ENCODE measurements at places on chromosomes 1 and 21. TPM values are rescaled to one million over a fixed set of nuclear protein-coding genes. Genes with fewer than 3 reads are reported as not detected.
A peak's percentile ranks its signal among the peaks of the same experiment; 100 is the strongest.

DNA sequence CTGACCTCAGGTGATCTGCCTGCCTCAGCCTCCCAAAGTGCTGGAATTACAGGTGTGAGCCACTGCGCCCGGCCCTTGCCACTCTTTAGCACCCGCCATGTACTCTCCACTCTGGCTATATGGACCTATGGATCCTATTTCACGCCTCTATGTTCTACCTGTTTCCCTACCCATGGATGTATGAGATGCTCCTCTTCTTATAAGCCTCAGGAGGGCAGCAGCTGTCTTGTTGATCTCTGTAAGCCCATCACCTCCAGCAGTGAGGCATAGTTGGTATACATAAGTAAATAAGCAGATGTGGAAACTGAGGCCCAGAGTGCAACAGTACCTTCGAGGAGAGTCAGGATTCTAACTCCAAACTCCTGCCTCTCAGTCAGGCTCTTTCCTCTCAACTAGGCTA, 24.7 kb upstream of the ARTN start:
- H3K36me3 ChIP-seq = peaks cover 16% of the 10 kb centered on the region
- peaks cover 18% of the 10 kb centered on the region for H3K4me1 ChIP-seq
- no peak overlapping the region for H3K4me3 ChIP-seq
- DNase-seq = peak; percentile 13
- H3K27me3 ChIP-seq = no peaks in the 10 kb centered on the region
- no peak overlapping the region for H3K27ac ChIP-seq

DNA sequence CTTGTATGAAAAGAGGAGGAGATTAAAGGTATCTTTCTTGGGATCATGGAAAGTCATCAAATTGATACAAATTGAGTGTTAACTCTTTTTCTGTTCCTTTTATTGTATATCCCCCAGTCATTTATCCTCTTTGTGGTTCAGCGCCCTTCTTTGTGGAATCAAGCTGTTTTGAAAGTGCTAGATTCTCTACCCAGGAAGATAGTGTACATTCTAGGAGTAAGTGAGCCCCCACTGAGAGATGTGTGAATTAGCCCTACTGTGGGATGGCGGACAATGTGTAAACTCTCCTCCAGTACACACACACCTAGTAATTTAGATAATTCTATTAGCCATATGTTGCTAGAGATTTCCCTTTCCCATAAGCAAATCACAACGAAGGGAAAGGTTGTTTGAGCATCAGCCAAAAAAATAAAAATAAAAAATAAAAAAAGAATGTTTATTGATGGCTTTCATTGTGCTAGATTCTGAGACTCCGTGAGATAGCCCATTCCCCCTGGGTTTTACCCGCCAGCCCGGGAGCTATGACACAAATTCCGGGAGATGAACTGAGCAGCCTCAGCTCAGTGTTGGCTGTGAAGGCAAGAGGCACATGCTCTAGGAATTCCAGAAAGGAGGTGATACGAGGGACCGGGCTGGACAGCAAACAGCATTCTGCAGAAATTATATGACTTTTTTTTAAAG, 378.4 kb upstream of the RUNX1 start:
- H3K27me3 ChIP-seq = peaks cover 40% of the 10 kb centered on the region
- H3K4me1 ChIP-seq = peaks cover 6% of the 10 kb centered on the region
- peak; percentile 76 for DNase-seq

- no peaks in the 10 kb centered on the region for H3K36me3 ChIP-seq
- no peak for DNase-seq
- peaks cover 36% of the 10 kb centered on the region for H3K4me1 ChIP-seq
- H3K4me3 ChIP-seq = no peak overlapping the region
- peak overlapping the region; percentile 99 for H3K27ac ChIP-seq
- no peaks in the 10 kb centered on the region for H3K27me3 ChIP-seq
Measured at GRCh38 chr1:155210314-155211104, 2.0 kb downstream of the MTX1 start.

DNA sequence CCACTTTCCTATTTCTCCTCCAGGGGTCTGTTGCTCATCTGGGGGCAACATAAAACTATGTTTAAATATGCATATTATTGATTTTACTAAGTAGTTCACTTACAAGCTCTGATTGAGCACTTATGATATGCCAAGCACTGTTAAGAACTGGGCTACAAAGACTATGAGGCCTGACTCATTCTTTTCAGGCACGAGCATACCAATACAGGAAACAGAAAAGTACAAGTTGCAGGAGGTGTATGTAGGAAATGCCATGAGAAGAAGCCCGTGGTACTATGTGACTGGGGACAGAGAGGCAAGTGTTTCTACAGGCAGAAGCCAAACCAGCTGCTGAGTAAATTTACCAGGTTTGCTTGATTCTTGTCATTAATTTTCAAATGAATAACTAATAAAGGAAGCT, 120.4 kb upstream of the PTGFR start:
- no peaks in the 10 kb centered on the region for H3K4me1 ChIP-seq
- no peak overlapping the region for H3K27ac ChIP-seq
- no peak for DNase-seq
- H3K4me3 ChIP-seq = no peak overlapping the region

DNA sequence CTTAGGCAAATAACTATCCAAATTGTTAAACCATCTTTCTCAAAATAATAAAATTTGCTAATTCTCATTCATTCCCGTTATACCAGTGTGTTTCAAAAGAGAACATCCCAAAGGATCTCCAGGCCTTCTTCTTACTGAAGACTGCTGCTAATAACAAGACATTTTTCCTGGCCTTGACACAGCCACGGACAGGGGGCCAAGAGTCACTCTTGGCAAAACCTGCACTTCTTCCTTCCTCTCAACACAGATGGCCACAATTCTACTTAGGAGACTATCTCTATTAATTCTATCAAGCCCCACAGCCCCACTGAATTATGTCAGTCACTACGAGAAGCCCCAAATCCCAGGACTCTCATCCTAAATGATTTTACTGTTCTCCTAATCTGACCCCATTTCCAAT, 86.0 kb downstream of the EVI5 start:
- no peak overlapping the region for H3K4me3 ChIP-seq
- peaks cover 12% of the 10 kb centered on the region for H3K36me3 ChIP-seq
- H3K27ac ChIP-seq = no peak overlapping the region
- no peaks in the 10 kb centered on the region for H3K4me1 ChIP-seq
- no peak for DNase-seq

- DNase-seq = no peak
- H3K36me3 ChIP-seq = peaks cover 53% of the 10 kb centered on the region
- no peaks in the 10 kb centered on the region for H3K27me3 ChIP-seq
Measured at GRCh38 chr1:3645247-3645646, 4.7 kb downstream of the WRAP73 start.

The CRYAA gene
- not detected for polyA plus RNA-seq

All from sigmoid colon (tissue), 7 donors.